ENCODE measurements at places on chromosomes 1 and 21.
A peak's percentile ranks its signal among the peaks of the same experiment; 100 is the strongest.

DNA sequence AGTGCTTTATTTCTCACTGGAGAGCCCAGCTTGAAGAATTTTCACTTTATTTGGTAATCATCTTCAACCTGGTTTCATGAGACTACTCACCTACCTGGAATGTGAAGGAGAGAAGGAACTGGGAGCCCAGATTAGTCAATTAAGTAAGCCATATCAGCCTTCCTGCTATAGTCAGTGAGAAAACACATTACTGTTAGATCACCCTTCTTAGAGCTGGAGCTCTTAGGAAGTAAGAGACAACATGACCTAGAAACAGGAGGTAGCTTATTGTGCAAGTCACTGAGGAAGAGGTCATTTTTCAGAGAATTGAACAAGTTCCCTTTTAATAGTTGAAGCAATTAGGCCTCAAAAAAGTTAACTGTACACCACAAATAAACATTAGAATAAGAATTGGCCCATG lies 49.2 kb upstream of the TEKT2 start:
- DNase-seq: no peak

- DNase-seq: no peak
Observed at GRCh38 chr1:163290025-163290640, 31.6 kb upstream of the NUF2 start.

- DNase-seq: no peak
Observed at GRCh38 chr1:51753969-51754368, 124.6 kb downstream of the NRDC start.

- no peak for DNase-seq
Observed at GRCh38 chr21:42453224-42453985, 42.6 kb downstream of the RSPH1 start.

GRCh38 chr1:221751226-221751887 lies 9.5 kb upstream of the DUSP10 start:
- no peak for DNase-seq

- DNase-seq: peak; percentile 14
Observed at GRCh38 chr21:17513214-17514123, 626 bp downstream of the CXADR start.

DNA sequence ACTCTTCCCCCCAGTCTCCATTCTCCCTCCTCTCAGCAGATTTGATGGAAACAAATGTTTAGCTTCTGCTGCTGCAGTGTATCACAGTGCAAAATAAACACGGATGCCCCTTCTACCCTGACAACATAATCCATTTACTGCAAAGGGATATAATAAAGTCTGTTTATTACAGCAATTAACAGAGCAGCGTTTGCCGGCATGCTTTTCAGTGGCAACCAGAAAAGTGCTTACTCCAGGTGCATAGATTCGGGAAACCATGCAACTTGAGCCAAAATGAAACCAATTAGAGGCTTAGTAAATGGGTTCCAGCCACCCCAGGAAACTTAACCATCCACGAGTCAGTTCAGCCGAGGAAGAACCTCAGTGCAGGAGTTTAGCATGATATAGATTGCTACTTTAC lies 12.9 kb upstream of the LEMD1 start:
- DNase-seq: no peak

DNA sequence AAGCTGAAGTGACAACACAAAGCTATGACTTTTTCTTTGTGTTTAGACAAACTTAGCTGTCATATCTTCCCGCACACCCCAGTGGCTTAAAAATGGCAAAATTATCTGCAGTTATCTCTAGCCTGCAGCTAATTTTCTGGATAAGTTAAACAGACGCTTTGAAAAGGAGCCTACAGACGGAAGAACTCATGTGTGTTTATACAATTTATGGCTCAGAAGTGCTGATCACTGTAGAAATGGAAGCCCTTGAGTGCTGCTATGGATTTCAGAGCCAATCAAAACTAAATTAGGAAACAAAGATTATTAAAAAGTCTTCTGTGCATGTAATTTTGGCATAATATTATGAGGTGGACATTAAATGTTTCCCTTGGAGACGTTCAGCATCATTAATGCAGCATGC lies 11.6 kb downstream of the NTNG1 start:
- no peak for DNase-seq

DNA sequence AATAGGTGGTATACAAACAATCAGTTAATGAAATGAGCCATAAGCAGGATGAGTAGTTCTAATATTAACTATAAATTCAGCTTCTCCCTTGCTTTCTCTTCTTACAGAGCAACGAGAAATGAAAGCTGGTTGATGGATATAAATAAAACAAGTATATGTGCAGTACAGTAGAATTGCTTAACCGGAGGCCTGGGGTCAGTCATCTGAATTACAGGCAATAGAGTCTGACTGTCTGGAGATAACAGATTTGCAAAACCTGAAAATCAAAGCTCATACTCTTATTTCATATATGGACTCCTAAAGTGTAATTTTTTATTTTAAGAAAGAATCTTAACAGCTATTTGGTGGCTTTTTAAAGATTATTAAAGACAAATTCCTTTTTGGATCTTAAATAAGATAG lies 43.1 kb upstream of the SGIP1 start:
- DNase-seq: no peak

DNA sequence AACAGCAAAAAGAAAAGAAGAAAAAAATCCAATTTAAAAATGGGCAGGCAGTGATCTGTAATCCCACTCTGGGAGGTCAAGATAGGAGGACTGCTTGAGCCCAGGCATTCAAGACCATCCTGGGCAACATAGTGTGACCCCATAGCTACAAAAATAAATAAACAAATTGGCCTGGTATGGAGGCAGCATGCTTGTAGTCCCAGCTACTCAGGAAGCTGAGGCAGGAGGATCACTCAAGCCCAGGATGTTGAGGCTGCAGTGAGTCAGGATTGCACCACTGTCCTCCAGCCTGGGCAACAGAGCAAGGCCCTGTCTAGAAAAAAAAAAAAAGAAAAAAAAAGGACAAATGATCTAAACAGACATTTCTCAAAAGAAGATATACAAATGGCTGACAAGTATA lies 99.6 kb downstream of the EIF4G3 start:
- no peak for DNase-seq

GRCh38 chr1:201900476-201900875 lies 11.8 kb downstream of the SHISA4 start:
- no peak for DNase-seq

GRCh38 chr1:161287482-161288054 lies 22.2 kb downstream of the MPZ start:
- no peak for DNase-seq

DNA sequence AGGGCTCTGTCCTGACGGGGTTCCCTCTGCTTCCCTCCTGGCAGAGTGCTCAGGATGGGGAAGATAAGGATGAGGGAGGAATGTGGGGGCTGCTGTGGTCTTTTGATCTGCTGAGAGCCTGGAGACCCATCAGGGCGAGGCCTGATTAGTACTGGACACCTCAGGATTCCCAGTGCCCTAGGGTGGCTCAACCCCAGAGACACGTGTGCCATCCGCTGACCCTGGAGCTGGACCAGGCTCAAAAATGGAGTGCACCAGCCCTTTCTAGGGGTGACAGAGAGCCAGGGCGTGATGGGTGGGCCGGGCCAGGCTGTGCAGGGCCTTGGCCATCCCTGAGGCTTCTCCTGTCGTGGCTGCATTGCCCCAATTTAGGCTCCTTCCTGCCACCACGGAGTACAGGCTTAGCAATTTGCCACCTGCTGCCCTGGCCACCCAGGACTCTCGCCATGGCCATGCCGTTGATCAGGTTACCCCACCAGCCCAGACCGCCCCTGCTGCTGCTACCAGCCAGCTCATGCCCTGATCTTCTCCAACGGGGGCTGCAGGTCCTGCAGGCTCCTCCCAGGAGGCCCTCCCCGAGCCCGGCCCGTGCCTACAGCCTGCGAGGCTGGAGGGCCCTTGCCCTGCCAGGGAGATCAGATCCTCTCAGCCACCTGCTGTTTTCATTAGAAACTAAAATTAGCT lies 9.5 kb downstream of the WNT4 start:
- no peak for DNase-seq

DNA sequence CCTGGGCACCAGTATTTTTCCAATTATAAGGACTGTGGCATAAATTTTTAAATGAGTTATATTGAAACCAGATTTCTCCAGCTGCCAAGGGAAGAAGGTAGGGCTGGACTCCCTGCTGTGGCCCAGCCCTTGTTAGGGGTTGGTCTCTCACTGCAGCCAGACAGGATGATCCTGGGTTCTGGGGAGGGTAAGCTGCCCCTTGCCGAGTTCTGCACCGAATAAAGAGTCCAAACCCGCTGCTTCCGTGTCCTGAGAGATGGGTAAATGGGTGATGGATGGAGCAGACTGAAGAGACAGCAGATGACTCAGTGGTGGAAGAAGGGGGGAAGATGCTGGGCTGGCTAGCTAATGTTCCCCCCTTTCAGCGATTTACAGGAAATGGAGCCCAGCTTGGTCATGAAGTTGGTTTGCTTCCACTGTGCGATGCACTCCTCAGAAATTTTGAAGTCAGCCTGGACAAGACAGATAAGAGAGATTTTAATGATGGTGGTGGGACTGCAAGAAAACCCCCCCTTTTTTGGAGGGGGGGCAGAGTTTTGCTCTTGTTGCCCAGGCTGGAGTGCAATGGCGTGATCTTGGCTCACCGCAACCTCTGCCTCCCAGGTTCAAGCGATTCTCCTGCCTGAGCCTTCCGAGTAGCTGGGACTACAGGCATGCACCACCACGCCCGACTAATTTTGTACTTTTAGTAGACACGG lies 41.4 kb downstream of the YARS1 start:
- DNase-seq: no peak

DNA sequence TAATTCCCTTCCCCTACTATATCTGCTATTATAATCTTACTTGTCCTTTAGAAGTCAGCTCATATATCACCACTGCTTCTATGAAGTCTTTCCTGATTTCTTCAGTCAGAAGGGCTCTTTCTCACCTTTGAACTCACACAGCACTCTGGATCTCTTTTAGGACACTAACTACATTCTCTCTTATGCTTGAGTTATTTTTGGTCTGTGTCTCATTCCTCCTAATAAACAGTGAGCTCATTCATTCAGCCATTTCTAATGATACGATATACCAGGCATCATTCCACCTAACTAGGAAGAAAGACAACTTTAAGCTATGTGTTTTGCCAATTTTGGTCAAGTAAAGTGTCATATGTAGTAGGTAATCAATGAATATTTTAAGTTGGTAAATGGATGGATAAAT lies 1.2 kb upstream of the STYXL2 start:
- DNase-seq: no peak

DNA sequence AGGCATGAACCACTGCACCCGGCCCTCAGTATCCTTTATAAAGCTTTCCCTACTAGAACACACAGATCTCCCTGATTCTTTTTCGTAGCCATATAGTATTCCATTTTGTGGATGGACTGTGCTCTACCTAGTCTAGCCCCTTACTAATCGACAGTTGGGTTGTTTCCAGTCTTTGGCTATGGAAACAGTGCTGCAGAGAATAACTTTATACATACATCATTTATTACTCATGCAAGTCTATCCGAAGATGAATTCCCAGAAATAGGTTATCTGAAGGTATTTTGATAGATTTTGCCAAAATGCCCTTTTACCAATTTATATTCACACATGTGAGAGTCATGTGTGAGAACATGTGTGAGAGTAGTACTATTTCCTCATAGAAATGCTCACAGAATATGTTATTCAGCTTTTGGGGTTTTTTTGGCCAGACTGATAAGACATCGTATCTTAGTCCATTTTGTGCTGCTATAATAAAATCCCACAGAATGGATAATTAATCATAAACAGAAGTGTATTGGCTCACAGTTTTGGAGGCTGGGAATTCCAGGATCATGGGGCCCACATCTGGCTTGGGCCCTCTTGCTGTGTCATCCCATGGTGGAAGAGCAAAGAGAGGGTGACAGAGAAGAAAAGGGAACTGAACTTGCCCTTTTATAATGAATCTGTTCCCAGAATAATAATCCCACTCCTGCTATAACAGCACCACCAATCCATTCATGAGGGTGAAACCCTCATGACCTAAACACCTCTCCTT lies 17.3 kb upstream of the FGR start:
- DNase-seq: no peak

DNA sequence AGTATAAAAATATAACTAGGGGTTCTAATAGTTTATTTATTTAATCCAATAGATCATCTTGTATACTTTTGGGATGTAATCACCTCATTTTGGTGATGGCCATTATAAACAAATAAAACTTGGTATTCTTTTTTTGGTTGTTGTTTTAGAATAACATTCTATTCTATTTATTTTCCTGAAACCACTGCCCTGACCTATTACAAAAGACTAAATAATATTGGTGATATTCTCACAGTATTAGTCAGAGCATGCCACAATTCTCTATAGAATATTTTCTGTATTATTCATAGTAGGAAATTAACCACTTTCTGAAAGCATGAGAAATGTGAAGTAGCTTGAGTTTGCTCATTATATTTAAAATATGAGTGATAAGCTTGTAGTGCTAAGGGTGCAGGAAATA lies 54.1 kb upstream of the LRRC7 start:
- DNase-seq: no peak

DNA sequence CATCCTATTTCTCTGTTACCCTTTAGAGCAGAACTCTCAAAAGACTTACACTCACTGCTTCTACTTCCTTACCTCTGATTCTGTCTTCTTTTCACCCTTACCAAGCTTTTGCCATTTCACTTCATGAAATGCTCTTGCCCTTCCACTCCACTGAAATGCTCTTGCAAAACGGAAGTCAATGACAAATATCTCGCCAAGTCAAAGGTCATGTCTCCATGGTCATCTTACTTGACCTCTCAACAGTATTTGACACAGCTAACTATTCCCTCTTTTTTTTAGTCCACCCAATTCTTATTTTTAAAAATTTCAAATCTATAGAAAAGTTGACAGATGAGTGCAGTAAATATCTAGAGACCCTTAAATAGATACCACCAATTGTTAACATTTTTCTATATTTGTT lies 107.7 kb downstream of the OLFML2B start:
- DNase-seq: no peak

- no peak for DNase-seq
Observed at GRCh38 chr1:55685560-55685959, 470.4 kb upstream of the USP24 start.

DNA sequence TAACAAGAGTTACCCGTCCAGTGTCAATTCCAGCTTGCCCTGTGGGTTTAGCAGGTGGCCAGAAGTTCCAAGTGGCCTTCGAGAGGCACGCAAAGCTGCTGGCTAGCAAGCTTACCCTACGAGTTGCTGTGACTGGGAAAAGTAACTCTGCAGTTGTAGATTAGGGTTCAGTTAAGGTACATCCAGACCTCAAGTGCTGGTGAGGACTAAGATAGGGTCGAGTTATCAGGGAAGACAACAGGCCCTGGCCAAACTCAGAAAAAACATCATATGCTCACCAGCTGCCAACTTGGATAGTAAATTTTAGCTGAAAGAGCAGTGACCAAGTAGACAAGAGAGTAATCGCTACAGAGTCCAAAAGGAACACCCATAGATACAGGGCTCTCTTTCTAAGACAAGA lies 27.7 kb upstream of the LRRC7 start:
- no peak for DNase-seq

- DNase-seq: no peak
Observed at GRCh38 chr1:212691561-212692071, 8.0 kb downstream of the BATF3 start.

GRCh38 chr21:44947930-44948331 lies 8.1 kb downstream of the SLX9 start:
- no peak for DNase-seq

DNA sequence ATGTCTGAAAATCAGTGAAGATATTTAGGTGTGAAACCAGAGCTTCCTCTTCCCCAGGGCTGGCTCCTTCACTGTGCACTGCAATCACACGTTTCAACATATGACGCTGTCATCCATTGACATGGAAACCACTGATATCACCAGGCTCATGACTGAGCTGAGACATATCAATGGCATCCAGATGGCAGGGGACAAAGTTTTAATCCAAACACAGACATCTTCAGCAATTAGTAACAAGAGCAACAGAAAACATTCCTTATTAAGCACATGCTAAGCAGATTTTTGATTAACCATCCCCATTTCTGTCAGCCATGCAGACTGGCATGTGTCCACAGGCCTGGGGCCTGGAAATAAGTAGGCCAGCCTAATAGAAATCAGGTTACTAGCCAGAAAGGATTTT lies 108.0 kb upstream of the ADAR start:
- DNase-seq: no peak

All from activated CD4-positive, alpha-beta T cell treated with anti-CD3 and anti-CD28 coated beads, Interleukin-2, amount 50 U/mL, for 1 hour (primary cell).